Immature natural killer cell (primary cell): ENCODE measurements at places on chromosomes 16 and 17. TPM values are rescaled to one million over a fixed set of nuclear protein-coding genes. Genes with fewer than 3 reads are reported as not detected.

- H3K27me3 ChIP-seq, result peaks cover 5% of the 10 kb centered on the region
- H3K27ac ChIP-seq, result peak overlapping the region; percentile 99
- DNase-seq, result no peak
- peaks cover 3% of the 10 kb centered on the region for H3K36me3 ChIP-seq
These were observed 1.6 kb downstream of the KIF22 start for GRCh38 chr16:29791845-29792807.

DNA sequence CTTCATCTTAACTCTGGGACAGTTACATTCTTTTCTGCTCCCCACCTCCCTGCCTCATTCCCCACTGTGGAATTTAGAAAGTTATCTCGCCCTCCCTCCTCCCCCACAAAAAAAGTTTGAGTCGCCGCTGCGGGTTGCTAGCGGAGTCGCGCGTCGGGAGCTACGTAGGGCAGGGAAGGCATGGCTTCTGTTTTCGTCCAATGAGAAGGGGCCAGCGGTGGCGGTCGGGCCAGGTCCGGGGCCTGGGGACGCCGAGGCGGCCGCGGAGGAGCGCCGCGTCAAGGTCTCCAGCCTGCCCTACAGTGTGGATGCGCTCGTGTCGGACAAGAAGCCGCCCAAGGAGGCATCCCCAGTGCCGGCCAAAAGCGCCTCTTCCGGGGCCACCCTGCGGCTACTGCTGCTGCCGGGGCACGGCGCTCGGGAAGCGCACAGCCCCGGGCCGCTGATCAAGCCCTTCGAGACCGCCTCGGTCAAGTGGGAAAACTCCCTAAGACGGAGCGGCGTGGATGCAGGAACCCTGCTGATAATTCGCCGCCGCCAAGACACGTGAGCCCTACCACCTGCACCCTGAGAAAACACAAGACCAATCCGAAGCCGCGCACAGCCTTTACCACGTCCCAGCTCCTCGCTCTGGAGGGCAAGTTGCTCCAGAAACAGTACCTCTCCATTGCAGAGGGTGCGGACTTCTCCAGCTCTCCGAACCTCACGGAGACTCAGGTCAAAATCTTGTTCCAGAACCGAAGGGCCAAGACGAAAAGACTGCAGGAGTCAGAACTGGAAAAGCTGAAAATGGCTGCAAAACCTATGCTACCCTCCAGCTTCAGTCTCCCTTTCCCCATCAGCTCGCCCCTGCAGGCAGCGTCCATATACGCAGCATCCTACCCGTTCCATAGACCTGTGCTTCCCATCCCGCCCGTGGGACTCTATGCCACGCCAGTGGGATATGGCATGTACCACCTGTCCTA is 8.9 kb downstream of the OR4D1 start:
- peak overlapping the region; percentile 93 for H3K4me3 ChIP-seq
- peaks cover 4% of the 10 kb centered on the region for H3K27me3 ChIP-seq

The HEATR9 gene
- polyA plus RNA-seq, result 0.19 TPM

GRCh38 chr16:15427648-15428239 is 6.6 kb upstream of the BMERB1 start:
- DNase-seq, result peak; percentile 32
- H3K27ac ChIP-seq, result peak overlapping the region; percentile 19
- H3K4me3 ChIP-seq, result no peak overlapping the region
- H3K27me3 ChIP-seq, result peaks cover 4% of the 10 kb centered on the region

- no peak for DNase-seq
- no peaks in the 10 kb centered on the region for H3K27me3 ChIP-seq
- no peak overlapping the region for H3K4me3 ChIP-seq
- peaks cover 41% of the 10 kb centered on the region for H3K4me1 ChIP-seq
These were observed 32.3 kb downstream of the CHD9 start for GRCh38 chr16:53087101-53087500.

DNA sequence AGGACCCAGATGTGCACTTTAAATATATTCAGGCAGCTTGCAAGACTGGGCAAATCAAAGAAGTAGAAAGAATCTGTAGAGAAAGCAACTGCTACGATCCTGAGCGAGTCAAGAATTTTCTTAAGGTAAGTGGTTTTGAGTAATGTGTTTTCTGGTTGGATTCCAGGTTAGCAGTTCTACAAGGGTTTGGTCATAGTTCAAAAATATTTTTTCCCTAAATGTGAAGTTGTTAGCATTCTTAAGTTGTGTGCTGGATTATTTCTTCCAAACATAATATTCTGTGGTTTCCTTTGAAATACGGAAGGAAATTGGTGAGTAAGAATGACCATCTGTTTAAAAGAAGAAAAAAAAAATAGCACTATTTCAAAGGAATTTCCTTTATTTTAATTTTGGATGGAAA is 38.4 kb downstream of the PTRH2 start:
- H3K27me3 ChIP-seq, result no peaks in the 10 kb centered on the region
- H3K36me3 ChIP-seq, result peaks cover 7% of the 10 kb centered on the region
- no peak for DNase-seq
- no peak overlapping the region for H3K4me3 ChIP-seq
- H3K27ac ChIP-seq, result no peak overlapping the region
- peaks cover 6% of the 10 kb centered on the region for H3K4me1 ChIP-seq

DNA sequence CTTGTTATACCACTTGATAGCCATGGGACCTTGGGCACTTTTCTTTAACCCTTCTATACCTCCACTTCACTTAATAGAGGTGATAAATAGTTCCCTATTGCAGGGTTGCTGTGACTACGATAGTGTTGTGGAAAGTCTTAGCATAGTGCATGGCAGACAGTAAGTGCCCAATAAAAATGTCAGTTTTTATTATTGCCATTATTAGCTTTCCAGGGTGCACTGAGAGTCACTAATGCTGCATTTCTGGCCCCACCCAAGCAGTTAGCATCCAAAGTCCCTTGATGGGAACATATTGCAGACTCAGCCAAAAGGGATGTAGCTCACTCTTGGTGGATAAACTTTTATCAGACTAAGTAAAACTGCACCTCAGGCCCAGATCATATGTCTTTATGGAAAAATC is 41.5 kb upstream of the TEKT3 start:
- peaks cover 10% of the 10 kb centered on the region for H3K27me3 ChIP-seq
- no peak for DNase-seq
- no peak overlapping the region for H3K4me3 ChIP-seq
- no peak overlapping the region for H3K27ac ChIP-seq

- peaks cover 16% of the 10 kb centered on the region for H3K36me3 ChIP-seq
- no peak overlapping the region for H3K4me3 ChIP-seq
- no peak for DNase-seq
- peaks cover 2% of the 10 kb centered on the region for H3K27me3 ChIP-seq
These were observed 20.0 kb downstream of the CCL17 start for GRCh38 chr16:57424583-57424982.

GRCh38 chr16:379183-379960 is 2.4 kb downstream of the PGAP6 start:
- peak overlapping the region; percentile 23 for H3K4me3 ChIP-seq
- peaks cover 11% of the 10 kb centered on the region for H3K27me3 ChIP-seq
- peaks cover 15% of the 10 kb centered on the region for H3K4me1 ChIP-seq
- DNase-seq, result no peak
- peak overlapping the region; percentile 30 for H3K27ac ChIP-seq
- H3K36me3 ChIP-seq, result no peaks in the 10 kb centered on the region

GRCh38 chr17:17757391-17757791 is 76.1 kb downstream of the RAI1 start:
- H3K27me3 ChIP-seq, result peaks cover 3% of the 10 kb centered on the region
- no peaks in the 10 kb centered on the region for H3K36me3 ChIP-seq
- peak; percentile 56 for DNase-seq
- peak overlapping the region; percentile 87 for H3K27ac ChIP-seq
- peak overlapping the region; percentile 77 for H3K4me3 ChIP-seq

- H3K4me3 ChIP-seq, result no peak overlapping the region
- no peak overlapping the region for H3K27ac ChIP-seq
- no peaks in the 10 kb centered on the region for H3K36me3 ChIP-seq
These were observed 8.8 kb upstream of the KRT31 start for GRCh38 chr17:41406205-41406604.

DNA sequence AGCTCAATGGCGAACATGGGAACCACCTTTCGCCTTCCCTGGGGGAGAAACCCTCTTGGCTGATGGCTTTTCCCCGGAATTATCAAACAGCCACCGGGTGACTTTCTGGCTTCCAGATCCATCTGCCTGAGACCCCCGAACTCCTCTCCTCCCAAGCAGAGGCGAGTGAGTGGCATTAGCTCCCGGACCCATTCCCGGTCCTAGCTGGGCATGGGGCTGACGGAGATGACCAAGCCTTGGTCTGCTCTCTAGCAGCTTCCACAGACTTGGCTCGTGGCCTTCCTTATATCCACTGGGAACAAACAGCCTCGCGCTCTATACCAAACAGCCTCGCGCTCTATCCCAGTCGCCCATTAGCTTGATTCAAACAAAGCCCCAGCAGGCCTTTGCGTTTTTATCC is 62.4 kb downstream of the CCDC182 start:
- peaks cover 12% of the 10 kb centered on the region for H3K36me3 ChIP-seq
- no peak overlapping the region for H3K27ac ChIP-seq
- H3K4me3 ChIP-seq, result no peak overlapping the region

GRCh38 chr16:55391760-55392375 is 67.9 kb downstream of the IRX6 start:
- no peaks in the 10 kb centered on the region for H3K27me3 ChIP-seq
- H3K36me3 ChIP-seq, result no peaks in the 10 kb centered on the region
- DNase-seq, result no peak
- no peak overlapping the region for H3K4me3 ChIP-seq

- H3K36me3 ChIP-seq, result no peaks in the 10 kb centered on the region
- H3K4me3 ChIP-seq, result peak overlapping the region; percentile 92
- peaks cover 24% of the 10 kb centered on the region for H3K4me1 ChIP-seq
- peak overlapping the region; percentile 96 for H3K27ac ChIP-seq
- DNase-seq, result no peak
These were observed 1.1 kb downstream of the OVCA2 start for GRCh38 chr17:2042933-2043332.

- no peak for DNase-seq
- no peaks in the 10 kb centered on the region for H3K27me3 ChIP-seq
- H3K27ac ChIP-seq, result peak overlapping the region; percentile 46
- no peak overlapping the region for H3K4me3 ChIP-seq
These were observed 12.2 kb downstream of the MLLT6 start for GRCh38 chr17:38717139-38717745.

- H3K27me3 ChIP-seq, result peaks cover 21% of the 10 kb centered on the region
- no peak overlapping the region for H3K4me3 ChIP-seq
- H3K36me3 ChIP-seq, result no peaks in the 10 kb centered on the region
- no peak for DNase-seq
- H3K27ac ChIP-seq, result no peak overlapping the region
These were observed 218.1 kb upstream of the FOXF1 start for GRCh38 chr16:86292171-86292775.

The RPL27 gene
- 807 TPM for polyA plus RNA-seq

The PIK3R6 gene
- polyA plus RNA-seq, result 0.18 TPM

DNA sequence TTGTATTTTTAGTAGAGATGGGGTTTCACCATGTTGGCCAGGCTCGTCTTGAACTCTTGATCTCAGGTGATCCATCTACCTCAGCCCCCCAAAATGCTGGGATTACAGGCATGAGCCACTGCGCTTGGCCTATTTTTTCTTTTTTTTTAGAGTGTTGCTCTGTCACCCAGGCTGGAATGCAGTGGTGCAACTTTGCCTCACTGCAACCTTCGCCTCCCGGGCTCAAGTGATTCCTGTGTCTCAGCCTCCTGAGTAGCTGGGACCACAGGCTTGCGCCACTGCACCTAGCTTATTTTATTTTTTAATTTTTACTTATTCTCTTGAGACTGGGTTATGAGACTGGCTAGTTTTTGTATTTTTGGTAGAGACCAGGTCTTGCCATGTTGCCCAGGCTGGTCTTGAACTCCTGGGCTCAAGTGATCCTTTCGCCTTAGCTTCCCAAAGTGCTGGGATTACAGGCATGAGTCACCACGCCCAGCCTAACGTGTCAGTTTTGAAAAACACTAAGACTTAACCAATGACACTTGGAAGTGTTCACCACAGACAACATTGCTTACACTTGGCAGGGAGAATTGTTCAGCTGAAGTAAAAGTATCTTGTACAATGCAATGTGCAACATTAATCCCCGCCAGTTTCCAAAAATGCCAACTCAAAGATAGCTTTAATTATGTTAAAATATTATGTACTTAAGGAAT is 26.9 kb downstream of the ATAD5 start:
- H3K4me1 ChIP-seq, result no peaks in the 10 kb centered on the region
- peaks cover 4% of the 10 kb centered on the region for H3K36me3 ChIP-seq
- DNase-seq, result no peak
- no peak overlapping the region for H3K4me3 ChIP-seq
- no peak overlapping the region for H3K27ac ChIP-seq
- H3K27me3 ChIP-seq, result no peaks in the 10 kb centered on the region

The SHCBP1 gene
- 1.7 TPM for polyA plus RNA-seq

DNA sequence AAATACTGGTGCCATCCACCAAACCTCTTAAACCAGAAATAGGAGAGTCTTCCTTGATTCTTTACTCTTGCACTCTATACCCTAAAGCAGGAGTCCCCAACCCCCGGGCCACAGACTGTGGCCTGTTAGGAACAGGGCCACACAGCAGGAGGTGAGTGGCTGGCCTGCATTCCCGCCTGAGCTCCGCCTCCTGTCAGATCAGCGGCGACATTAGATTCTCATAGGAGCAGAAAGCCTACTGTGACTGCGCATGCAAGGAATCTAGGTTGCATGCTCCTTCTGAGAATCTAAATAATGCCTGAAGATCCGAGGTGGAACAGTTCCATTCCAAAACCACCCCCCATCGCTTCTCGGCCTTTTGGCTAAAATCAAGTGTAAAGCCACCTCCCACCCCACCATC is 30.3 kb upstream of the SRCIN1 start:
- DNase-seq, result no peak
- no peak overlapping the region for H3K27ac ChIP-seq
- H3K36me3 ChIP-seq, result no peaks in the 10 kb centered on the region
- peaks cover 5% of the 10 kb centered on the region for H3K27me3 ChIP-seq

The BAHCC1 gene
- polyA plus RNA-seq, result not detected

The SEZ6 gene
- polyA plus RNA-seq, result 0.86 TPM

The ZNF267 gene
- 11.2 TPM for polyA plus RNA-seq

The FBXL20 gene
- 0.55 TPM for polyA plus RNA-seq

- no peaks in the 10 kb centered on the region for H3K4me1 ChIP-seq
- H3K36me3 ChIP-seq, result peaks cover 5% of the 10 kb centered on the region
- DNase-seq, result no peak
- no peak overlapping the region for H3K27ac ChIP-seq
- H3K4me3 ChIP-seq, result no peak overlapping the region
These were observed 53.1 kb upstream of the USP7 start for GRCh38 chr16:9016824-9017223.

DNA sequence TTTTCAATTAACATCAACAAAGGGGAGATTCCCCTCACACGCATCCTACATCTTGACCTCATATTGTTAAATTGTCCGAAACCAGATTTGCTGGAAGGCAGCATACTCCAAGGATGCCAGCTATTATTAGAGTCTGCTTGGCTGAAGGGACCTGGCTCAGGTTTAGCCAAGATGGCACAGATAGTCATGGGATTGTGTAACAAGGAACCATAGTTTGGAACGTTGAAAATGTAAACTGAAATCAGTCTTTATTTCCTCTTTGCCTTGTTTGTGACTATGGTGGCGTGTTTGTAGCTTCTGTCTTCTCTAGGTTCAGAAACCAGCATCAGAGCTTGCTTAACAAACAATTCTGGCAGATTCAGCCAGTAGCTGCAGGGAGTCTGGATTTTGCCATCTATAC is 5.9 kb downstream of the ARSG start:
- H3K27ac ChIP-seq, result peak overlapping the region; percentile 95
- H3K4me3 ChIP-seq, result peak overlapping the region; percentile 78
- DNase-seq, result no peak
- H3K36me3 ChIP-seq, result peaks cover 8% of the 10 kb centered on the region
